A673 (cell line): ENCODE measurements at places on chromosomes 5 and 9. TPM values are rescaled to one million over a fixed set of nuclear protein-coding genes. Genes with fewer than 3 reads are reported as not detected.

FCN2 gene
- not detected in 2 replicates for total RNA-seq

FGF18 gene
- total RNA-seq: 0.90 and 1.3 TPM in 2 replicates

ZDHHC11B gene
- total RNA-seq: 1.3 and 1.6 TPM in 2 replicates

FOXD4L6 gene
- not detected in 2 replicates for total RNA-seq

CDH9 gene
- not detected in 2 replicates for total RNA-seq

DROSHA gene
- total RNA-seq: 143 and 149 TPM in 2 replicates
